Stimulated activated CD4-positive, alpha-beta T cell treated with anti-CD3 and anti-CD28 coated beads, Interleukin-4, amount 100 ng/mL, for 1 hour (primary cell): ENCODE measurements at places on chromosomes 4 and X.

DNA sequence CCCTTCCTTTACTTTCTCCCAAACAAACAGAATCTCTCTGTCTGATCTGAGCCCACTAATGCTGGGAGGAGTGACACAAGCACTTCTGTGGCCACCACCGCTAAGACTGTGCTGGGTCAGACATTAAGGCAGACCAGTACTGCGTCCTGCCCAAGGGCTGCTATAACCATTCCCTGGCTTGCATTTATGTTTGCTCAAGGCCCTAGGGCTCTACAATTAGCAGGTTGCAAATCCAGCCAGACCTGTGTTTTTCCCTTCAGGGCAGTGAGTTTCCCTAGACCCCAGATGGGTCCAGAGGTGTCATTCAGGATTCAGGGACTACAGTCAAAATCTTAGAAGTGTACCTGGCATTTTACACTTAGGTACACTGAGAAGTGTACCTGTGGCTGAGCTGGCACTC lies 89.7 kb downstream of the SPANXN4 start:
- DNase-seq = no peak

DNA sequence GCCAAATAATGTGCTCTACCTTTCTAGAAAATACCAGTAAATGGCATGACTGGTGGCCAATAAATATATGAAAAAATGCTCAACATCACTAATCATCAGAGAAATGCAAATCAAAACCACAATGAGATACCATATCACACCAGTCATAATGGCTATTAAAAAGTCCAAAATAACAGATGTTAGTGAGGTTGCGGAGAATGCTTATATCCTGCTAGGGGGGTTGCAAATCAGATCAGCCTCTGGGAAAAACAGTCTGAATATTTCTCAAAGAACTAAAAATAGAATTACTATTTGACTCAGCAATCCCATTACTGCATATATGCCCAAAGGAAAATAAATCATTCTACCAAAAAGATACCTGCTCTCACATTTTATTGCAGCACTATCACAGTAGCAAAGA lies 115.1 kb downstream of the RASGEF1B start:
- no peak for DNase-seq

DNA sequence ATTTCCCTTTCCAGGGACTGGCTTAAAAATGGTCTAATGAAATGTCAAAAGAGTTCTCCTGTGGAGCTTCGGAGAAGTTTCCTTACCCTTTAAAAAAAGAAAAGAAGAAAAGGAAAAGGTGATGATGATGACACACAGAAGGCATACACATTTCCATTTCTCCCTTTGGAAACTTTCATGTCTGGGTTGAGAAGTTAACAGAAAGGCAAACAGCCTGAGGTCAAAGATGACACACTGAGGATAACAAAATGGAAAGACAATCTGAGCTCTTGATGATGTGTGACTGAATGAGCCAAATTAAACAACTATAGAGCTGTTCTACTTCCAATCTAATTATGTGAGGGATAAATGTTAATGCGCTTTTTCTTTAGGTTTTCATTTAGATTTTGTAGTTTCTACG lies 32.2 kb downstream of the NFXL1 start:
- no peak for DNase-seq

DNA sequence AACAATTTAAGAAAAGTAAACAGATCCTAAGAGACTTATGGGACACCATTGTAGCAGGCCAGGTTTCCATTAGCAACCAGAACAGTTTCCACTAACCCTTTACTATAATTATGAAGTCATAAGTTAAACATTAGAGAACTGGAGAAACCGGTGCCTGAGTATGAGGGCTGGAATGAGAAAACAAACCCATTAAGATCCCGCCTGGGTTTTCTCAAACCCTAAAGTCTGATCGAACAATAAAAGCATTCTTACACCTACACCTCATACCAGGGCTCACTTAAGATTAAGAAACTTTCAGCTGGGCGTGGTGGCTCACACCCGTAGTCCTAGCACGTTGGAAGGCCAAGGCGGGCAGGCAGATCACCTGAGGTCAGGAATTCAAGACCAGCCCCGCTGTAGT lies 13.7 kb upstream of the DHX15 start:
- no peak for DNase-seq

- no peak for DNase-seq
Measured at GRCh38 chr4:30722092-30722358, 1.9 kb downstream of the PCDH7 start.

DNA sequence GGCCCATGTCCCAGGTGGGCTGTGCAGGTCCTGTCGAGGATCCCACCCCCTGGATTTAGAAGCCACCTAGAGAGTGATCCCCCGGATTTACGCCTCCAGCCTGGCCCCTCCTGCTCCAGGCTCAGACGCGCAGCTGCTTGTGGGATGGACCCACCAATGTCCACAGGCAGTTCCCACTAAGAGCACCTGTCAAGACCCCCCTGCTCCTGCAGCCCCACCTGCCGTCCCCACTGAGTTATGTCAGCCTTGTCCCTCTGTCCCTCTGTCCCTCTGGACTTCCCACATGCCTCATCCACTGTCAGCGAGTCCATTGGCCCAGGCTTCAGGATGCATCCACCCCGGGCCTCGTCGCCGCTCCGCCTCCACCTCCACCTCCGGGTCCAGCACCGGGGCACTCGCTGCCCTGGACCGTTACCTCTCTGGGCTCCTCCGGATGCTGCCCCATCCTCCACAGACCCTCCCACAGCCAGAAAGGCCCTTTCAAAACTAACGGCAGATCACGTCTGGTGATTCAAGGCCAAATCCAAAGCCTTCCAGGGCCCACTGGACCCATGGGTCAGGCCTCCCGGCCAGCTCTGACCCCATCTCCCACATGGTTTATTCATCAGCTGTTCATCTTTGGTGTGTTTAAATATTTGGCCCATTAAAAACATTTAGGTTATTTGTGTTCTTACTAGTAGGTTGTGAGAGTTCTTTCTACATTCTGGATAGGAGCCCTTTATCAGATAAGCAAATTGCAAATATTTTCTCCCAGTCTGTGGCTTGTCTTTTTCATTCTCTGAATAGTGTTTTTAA lies 28.3 kb downstream of the HTRA3 start:
- no peak for DNase-seq

- no peak for DNase-seq
Measured at GRCh38 chr4:68319040-68319439, 30.9 kb downstream of the YTHDC1 start.

DNA sequence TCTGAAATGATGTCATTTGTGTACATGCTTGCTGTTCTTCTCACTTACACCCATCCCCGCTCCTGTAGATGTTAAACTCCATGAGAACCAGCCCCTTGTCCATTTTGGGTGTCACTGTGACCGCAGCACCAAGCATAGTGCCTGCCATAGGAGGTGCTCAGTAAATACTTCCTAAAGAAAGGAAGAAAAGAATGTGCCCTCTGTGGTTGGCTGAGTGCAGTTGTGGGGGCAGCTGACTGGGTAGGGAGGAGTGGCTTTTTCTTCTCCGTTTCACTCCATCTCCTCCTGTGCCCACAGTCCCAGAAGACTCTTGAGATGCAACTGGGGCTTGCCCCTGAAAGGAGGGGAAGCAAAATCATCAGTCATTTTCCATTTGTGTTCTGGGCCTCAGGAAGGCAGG lies 25.5 kb downstream of the PHEX start:
- DNase-seq = no peak

GRCh38 chrX:100098660-100099375 lies 311.3 kb downstream of the PCDH19 start:
- no peak for DNase-seq

- no peak for DNase-seq
Measured at GRCh38 chr4:69649207-69649606, 3.8 kb downstream of the UGT2A1 start.

DNA sequence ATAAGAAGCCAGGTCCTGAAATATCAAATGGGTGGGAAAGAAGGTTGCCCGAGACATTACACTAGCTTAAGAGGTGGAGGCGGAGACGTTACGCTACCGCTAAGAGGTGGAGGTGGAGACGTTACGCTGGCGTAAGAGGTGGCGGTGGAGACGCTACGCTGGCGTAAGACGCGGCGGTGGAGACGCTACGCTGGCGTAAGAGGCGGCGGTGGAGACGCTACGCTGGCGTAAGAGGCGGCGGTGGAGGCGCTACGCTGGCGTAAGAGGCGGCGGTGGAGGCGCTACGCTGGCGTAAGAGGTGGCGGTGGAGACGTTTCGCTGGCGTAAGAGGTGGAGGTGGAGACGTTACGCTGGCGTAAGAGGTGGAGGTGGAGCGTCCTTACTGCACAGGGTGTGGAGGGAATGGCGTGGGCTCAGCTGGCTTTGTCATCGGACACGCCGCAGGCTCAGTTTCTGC lies 12.8 kb downstream of the CYP4V2 start:
- peak; percentile 70 for DNase-seq

GRCh38 chrX:9147726-9148125 lies 113.8 kb upstream of the FAM9B start:
- no peak for DNase-seq

- DNase-seq = no peak
Measured at GRCh38 chrX:86195343-86195742, 47.1 kb downstream of the DACH2 start.

DNA sequence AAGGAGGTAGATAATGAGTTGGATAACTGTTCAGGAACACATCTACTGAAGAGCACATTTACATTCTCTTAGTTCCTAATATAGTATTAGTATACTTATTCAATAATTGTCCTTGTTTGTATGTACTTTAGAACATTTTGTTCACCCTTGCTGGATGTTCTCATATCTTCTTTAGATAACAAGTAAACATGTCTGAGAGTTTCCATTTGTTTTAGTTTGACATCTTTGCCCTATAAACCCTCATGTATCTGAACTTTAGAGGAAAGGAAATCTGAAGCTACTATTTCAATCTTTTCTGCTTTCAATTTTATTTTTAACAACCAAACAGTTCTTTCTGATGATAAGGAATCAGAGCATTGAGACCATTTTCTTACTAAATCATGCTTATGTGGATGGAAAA lies 518.6 kb downstream of the RPA4 start:
- no peak for DNase-seq

DNA sequence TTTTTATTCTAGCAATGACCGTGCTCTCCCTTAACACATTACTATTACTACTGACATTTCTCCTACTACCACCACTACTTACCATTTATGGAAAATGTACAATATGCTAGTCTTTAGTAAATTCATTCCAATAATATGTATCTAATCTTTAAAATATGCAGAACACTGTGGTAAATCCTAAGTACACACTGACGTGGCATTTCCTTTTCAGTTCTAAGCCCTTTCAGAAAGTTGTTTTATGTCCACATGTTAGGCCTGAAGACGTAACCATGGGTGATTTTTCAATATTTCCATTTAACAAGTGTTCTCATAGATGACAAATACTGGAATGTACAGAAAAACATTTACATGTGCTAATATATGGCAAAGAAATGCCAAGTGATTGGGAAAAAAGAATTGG lies 268.6 kb upstream of the SLIT2 start:
- no peak for DNase-seq

- DNase-seq = no peak
Measured at GRCh38 chrX:7127056-7127455, 20.5 kb upstream of the STS start.

DNA sequence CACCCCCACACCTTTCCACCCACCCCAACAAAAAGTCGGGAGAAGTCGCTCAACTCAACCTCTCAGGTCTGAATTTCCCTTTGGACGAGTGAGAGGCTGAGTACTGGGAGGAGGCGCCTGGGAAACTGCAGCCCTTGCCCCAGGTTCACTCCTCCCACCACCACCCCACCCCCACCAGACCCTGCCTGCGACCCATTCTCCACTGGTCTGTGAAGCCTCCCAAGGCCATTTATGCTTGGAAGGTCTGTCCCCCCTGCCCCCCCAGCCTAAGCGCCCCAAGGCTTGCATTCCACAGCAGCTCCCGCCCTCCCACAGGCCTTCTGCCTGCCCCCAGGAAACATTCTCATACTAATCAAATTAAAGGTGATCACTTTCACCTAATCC lies 27.2 kb downstream of the ELF4 start:
- DNase-seq = no peak

GRCh38 chr4:85952528-85952927 lies 407.3 kb downstream of the MAPK10 start:
- no peak for DNase-seq

DNA sequence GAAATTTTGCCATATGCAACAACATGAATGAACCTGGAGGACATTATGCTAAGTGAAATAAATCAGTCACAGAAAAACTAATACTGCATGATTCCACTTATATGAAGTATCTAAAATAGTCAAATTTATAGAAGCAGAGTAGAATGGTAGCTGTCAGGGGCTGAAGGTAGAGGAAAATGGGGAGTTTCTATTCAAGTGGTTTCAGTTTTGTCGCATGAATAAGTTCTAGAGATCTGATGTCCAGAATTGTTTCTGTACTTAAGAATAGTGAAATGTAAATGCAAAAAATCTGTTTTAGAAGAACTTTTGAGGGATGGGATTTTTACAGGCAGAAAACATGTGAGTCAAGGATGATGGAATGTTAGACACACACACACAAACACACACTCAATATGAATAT lies 34.1 kb downstream of the SLITRK4 start:
- DNase-seq = no peak

DNA sequence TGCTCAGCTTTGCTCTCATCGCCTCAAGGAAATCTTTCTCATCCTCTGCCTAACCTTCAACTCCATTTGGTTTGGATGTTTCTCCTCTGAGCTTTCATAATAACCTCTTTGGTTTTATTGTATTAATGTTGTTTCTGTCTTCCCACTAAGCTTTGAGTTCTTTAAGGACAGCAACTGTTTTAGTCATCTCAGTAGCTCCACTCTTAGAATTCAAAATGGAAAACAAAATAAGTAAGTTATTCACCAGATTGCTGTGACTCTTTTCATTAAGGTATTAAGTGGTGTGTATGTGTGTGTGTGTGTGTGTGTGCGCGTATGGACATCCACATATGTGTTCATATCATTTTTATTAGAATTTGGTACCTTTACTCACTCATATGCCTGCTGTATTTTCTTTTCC lies 279.2 kb upstream of the BOD1L1 start:
- no peak for DNase-seq

GRCh38 chr4:102091656-102092055 lies 253.6 kb downstream of the SLC39A8 start:
- no peak for DNase-seq

GRCh38 chrX:115264009-115264408 lies 25.5 kb upstream of the LUZP4 start:
- no peak for DNase-seq

DNA sequence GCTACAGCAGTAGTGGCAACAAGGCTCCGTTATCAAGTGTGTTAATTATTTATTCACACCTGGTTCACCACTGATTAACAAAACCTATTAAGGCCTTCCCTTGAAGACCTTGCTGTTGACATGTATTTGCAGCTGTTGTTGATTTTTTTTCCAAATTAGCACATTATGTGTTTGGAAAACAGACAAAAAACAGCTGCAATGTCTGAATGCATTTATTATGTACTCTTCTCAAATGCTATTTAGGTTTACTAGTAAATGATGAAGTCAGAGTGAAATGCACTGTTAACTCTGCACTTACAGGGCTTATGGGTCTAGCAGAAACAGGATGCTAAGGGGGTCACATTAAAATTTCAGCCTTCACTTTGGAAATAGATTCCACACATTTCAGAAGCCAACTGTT lies 99.5 kb upstream of the PCDH7 start:
- no peak for DNase-seq

DNA sequence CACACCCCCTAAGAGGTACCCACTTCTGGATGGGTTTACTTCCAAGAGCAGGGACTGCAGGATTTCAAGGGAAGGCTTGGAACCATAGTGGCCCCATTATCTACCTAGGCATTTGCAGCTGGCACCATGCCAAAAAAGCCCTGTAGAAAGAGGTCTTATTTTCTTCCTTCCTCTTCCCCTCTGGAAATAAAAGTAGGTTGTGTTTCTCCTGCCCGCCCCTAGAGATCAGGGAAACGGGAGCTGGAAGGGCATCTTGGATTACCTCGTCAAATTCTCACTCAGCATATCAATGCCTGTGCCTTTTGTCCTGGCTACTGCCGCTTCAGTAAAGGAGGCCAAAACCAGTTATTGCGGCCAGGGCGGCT lies 1.6 kb downstream of the SCD5 start:
- DNase-seq = no peak
